ENCODE measurements at places on chromosomes 4 and X. TPM values are rescaled to one million over a fixed set of nuclear protein-coding genes. Genes with fewer than 3 reads are reported as not detected.
A peak's percentile ranks its signal among the peaks of the same experiment; 100 is the strongest.

GABRQ gene
- 25.4 TPM for total RNA-seq

- H3K4me3 ChIP-seq, result no peak overlapping the region
- H3K36me3 ChIP-seq, result no peaks in the 10 kb centered on the region
- H3K4me1 ChIP-seq, result no peaks in the 10 kb centered on the region
- no peak for DNase-seq
Observed at GRCh38 chrX:15373976-15374375, 10.2 kb downstream of the VEGFD start.

DNA sequence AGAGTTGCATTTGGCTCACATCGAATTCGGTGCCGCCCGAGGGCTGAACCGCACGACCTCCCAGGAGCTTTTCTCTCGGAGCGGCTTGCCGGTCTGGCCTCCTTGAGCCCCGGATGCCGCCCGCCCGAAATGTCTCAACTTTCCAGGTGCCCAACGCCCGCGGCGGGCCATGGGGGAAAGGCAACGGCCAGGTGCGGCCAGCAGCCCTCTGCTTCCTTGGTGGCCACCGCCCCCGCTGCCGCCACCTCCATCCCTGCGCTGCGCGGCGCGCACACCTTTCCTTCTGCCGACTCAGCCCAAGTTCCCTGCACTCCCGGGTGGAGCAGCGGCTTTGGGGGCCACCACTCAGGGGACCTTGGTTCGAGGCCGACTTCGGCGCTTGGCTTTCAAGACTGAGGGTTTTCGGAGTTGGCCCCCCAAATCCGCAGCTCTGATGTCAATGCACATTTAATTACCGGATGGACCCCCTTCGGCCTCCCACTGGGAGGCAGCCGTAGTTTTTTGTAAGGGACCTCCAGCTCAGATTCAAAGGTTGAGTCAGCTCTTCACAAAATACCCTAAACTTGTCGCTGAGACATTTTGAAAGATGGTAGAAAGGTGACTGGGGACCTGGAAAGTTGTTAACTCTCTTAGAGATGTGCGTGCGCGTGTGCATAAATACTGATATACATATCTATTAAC, 1.1 kb downstream of the AFF2 start:
- peak overlapping the region; percentile 64 for H3K27ac ChIP-seq
- H3K4me1 ChIP-seq, result peaks cover 11% of the 10 kb centered on the region
- no peaks in the 10 kb centered on the region for H3K36me3 ChIP-seq
- H3K27me3 ChIP-seq, result peaks cover 5% of the 10 kb centered on the region
- peak overlapping the region; percentile 57 for H3K4me3 ChIP-seq

- no peaks in the 10 kb centered on the region for H3K27me3 ChIP-seq
- no peak for DNase-seq
- H3K27ac ChIP-seq, result no peak overlapping the region
- no peak overlapping the region for H3K4me3 ChIP-seq
Observed at GRCh38 chr4:185457136-185457535, 14.4 kb downstream of the CCDC110 start.

SORCS2 gene
- total RNA-seq, result 7.3 TPM

PLAC8 gene
- total RNA-seq, result 14.7 TPM

GRCh38 chrX:51905711-51906110, 12.3 kb downstream of the MAGED1 start:
- H3K4me3 ChIP-seq, result no peak overlapping the region
- H3K4me1 ChIP-seq, result no peaks in the 10 kb centered on the region
- no peaks in the 10 kb centered on the region for H3K27me3 ChIP-seq
- no peak for DNase-seq
- H3K36me3 ChIP-seq, result peaks cover 13% of the 10 kb centered on the region

GRCh38 chr4:149825336-149825735, 9.7 kb upstream of the IQCM start:
- no peaks in the 10 kb centered on the region for H3K27me3 ChIP-seq
- no peaks in the 10 kb centered on the region for H3K36me3 ChIP-seq
- no peak overlapping the region for H3K4me3 ChIP-seq
- H3K4me1 ChIP-seq, result no peaks in the 10 kb centered on the region
- no peak for DNase-seq

WDFY3 gene
- 96.3 TPM for total RNA-seq

ZNF157 gene
- 4.6 TPM for total RNA-seq

GRCh38 chrX:37786624-37787422, 7.0 kb downstream of the CYBB start:
- H3K4me3 ChIP-seq, result no peak overlapping the region
- no peak for DNase-seq
- H3K27ac ChIP-seq, result no peak overlapping the region
- H3K36me3 ChIP-seq, result no peaks in the 10 kb centered on the region

DNA sequence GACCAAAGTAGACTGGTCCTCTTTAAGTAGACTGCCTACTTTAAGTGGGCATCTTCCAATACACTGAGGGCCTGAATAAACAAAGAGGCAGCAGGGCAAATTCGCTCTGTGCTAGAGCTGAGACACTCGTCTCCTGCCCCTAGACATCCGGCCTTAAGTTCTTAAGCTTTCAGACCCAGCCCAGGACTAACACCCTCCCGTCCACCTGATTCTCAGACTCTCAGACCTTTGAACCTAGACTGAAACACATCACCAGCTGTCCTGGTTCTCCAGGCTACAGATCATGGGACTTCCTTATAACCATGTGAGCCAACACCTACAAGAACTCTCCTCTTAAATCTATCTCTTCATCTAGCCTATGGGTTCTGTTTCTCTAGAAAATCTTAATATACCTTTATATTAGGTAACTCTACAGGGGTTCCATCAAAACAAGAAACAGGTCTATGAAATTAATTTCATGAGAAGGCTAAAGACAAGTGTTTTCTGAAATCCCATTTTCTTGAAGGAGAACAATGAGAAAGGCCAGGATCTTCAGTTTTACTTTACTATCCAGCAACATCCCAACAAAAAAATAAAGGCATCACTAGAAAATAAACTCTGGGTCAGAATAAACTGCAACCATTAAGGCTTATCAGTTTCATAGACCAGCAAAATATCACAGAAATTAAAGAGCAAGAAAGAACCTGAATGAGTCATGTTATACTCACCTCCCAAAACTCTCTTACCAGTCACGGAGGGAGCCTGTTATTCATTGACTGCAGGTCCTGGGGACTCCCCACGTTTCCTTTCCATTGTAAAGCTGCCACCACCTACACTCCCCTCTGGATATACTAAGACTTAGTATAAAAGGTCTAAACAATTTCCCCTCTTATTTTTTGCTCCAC, 14.8 kb downstream of the ADGRA3 start:
- no peaks in the 10 kb centered on the region for H3K36me3 ChIP-seq
- H3K27ac ChIP-seq, result no peak overlapping the region
- no peak for DNase-seq
- no peaks in the 10 kb centered on the region for H3K4me1 ChIP-seq

P2RY10 gene
- total RNA-seq, result not detected

GAGE1 gene
- not detected for total RNA-seq

- DNase-seq, result no peak
- no peak overlapping the region for H3K4me3 ChIP-seq
- H3K27ac ChIP-seq, result no peak overlapping the region
- no peaks in the 10 kb centered on the region for H3K36me3 ChIP-seq
- peaks cover 18% of the 10 kb centered on the region for H3K4me1 ChIP-seq
Observed at GRCh38 chr4:152104901-152105357, 344.1 kb upstream of the GATB start.

DNA sequence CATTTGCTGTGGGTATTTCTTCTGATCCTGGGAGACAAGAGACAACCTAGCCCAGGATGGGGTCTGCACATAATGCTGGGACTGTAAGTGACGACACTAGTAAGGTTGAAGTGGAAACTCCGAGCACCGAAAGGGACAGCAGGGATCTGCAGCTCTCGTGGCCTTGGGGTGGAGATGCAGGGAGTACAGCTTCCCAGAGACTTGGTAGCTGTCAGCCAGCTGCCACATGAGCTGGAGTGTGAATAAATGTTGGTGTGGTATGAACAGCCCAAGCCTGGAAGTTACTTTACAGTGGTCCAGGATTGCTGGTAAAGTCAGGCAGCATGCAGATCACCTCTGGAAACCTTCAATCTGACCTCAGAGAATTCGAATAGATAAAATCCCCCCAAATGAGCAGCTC, 97.6 kb downstream of the FAM193A start:
- no peaks in the 10 kb centered on the region for H3K27me3 ChIP-seq
- no peak overlapping the region for H3K27ac ChIP-seq
- no peak for DNase-seq
- no peaks in the 10 kb centered on the region for H3K4me1 ChIP-seq
- no peak overlapping the region for H3K4me3 ChIP-seq

- H3K36me3 ChIP-seq, result no peaks in the 10 kb centered on the region
- no peaks in the 10 kb centered on the region for H3K27me3 ChIP-seq
- no peak for DNase-seq
- no peak overlapping the region for H3K27ac ChIP-seq
- H3K4me1 ChIP-seq, result no peaks in the 10 kb centered on the region
- H3K4me3 ChIP-seq, result no peak overlapping the region
Observed at GRCh38 chr4:81095389-81095788, 64.9 kb downstream of the BMP3 start.

NR0B1 gene
- 2.3 TPM for total RNA-seq

- no peaks in the 10 kb centered on the region for H3K27me3 ChIP-seq
- H3K36me3 ChIP-seq, result no peaks in the 10 kb centered on the region
- DNase-seq, result peak; percentile 23
- no peak overlapping the region for H3K4me3 ChIP-seq
- no peaks in the 10 kb centered on the region for H3K4me1 ChIP-seq
Observed at GRCh38 chrX:101287402-101287801, 3.7 kb downstream of the TAF7L start.

- no peaks in the 10 kb centered on the region for H3K36me3 ChIP-seq
- H3K4me3 ChIP-seq, result no peak overlapping the region
- no peak overlapping the region for H3K27ac ChIP-seq
Observed at GRCh38 chr4:69731847-69732246, 28.6 kb downstream of the SULT1B1 start.

DNA sequence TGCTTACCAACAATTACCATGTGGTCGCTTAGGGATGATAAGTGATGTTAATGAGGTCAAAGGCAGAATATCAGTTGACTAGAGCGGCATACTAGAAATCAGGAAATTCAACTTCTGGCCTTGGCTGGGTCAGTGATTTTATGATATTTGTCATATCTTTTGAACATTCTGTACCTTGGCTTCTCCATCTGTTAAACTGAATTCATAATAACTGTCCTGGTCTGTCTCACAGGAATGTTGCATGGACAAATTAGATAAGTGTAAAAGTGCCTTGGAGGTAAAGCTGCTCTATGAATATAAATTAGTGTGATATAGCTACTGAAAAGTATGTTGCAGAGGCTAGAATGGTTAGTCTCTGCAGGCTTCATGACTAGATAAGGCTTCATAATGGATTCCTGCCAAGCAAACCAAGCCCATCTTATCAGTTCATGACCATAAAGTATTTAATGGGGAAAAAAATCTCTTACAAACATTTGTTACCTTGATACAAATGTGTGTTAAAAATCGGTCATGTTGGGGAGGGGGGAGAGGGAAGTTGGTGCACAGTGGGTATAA, 104.6 kb upstream of the BMPR1B start:
- peaks cover 3% of the 10 kb centered on the region for H3K36me3 ChIP-seq
- no peaks in the 10 kb centered on the region for H3K27me3 ChIP-seq
- H3K27ac ChIP-seq, result no peak overlapping the region
- H3K4me1 ChIP-seq, result no peaks in the 10 kb centered on the region

BCLAF3 gene
- total RNA-seq, result 22.4 TPM

DNA sequence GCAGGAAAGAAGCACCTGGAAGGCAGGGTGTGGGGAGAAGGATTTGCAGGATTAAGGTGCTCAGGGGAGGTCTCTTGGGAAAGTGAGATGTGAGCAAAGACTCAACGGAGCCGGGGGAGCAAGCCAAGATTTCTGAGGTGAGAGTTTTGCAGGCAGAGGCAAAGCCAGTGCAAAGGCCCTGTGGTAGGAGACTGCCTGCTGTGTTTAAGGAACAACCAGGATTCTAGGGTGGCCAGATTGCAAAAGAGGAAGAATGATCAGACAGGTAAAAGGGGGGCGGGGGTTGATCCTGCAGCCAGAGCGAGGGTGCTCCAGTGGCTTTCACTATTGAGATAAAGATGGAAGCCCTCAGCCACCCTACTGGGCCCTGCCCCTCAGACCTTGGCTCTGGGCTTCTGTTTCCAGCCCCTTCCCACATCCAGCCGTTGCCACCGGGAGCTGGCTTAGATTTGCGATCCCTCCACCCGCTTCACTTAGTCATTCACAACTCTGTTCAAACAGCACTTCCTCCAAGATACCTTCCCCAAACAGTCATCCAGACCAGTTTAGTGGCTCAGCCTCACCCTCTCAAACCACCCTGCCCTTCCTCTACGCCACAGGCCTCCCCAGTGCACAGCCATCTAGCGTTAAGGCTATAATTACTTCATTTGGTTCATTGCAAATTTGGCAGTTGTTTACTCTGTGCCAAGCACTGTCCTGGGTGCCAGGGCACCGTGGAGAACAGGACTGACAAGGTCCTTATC, 23.3 kb upstream of the BCOR start:
- no peaks in the 10 kb centered on the region for H3K4me1 ChIP-seq
- no peak overlapping the region for H3K4me3 ChIP-seq
- H3K27me3 ChIP-seq, result peaks cover 3% of the 10 kb centered on the region

GRCh38 chr4:47372561-47372960, 90.9 kb downstream of the COMMD8 start:
- no peaks in the 10 kb centered on the region for H3K36me3 ChIP-seq
- DNase-seq, result no peak
- no peaks in the 10 kb centered on the region for H3K27me3 ChIP-seq
- H3K4me1 ChIP-seq, result no peaks in the 10 kb centered on the region
- no peak overlapping the region for H3K4me3 ChIP-seq

DNA sequence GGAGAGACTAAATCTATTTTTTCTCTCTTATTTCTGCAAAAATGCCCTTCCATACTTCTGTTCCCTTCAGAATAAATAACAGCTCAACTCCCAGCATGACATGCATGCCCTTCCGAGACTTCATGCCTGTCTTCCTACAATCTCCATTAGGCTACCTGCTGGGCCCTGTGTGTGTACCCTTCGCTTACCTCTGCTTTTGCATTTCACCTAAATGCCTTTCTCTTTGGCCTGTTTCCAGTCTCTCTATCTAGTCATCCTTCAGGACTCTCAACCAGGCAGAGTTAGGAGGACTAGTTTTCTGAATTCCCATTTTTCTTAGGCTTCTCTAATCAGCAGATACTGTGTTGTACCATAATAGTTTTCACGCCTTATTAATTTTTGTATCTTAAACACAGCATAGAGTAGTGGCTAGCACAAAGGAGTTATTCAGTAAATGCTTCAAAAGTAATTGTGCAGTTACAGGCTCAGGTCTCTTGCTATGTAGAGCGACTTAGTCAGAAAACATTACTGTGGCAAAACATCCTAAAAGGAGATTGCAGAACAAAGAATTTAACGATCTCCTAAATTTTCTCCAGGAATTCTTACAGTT, 20.5 kb downstream of the SEPTIN11 start:
- no peak overlapping the region for H3K4me3 ChIP-seq
- H3K27ac ChIP-seq, result no peak overlapping the region
- DNase-seq, result no peak
- H3K27me3 ChIP-seq, result no peaks in the 10 kb centered on the region
- no peaks in the 10 kb centered on the region for H3K36me3 ChIP-seq

Measured in spinal cord (tissue), 10 donors.